ENCODE measurements at places on chromosomes 4 and X.

DNA sequence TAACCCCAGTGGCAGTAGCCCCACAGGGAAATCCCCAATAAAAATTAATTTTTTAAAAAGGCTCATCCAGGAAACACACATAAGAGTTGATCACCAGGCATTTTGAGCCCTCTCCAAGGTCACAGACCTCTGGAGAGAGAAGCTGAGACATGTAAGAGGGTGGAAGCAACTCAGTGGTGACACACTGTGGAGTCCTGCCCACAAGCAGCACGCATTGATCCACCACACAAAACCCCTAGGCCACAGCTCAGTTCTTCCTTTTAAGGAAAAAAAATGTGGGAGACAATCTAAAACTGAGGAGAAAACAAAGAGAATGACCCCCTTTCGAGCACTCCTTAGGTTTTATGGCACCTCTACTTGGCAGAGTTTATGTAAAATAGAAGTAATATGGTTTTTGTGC lies 71.7 kb upstream of the S100G start:
- DNase-seq, result no peak

DNA sequence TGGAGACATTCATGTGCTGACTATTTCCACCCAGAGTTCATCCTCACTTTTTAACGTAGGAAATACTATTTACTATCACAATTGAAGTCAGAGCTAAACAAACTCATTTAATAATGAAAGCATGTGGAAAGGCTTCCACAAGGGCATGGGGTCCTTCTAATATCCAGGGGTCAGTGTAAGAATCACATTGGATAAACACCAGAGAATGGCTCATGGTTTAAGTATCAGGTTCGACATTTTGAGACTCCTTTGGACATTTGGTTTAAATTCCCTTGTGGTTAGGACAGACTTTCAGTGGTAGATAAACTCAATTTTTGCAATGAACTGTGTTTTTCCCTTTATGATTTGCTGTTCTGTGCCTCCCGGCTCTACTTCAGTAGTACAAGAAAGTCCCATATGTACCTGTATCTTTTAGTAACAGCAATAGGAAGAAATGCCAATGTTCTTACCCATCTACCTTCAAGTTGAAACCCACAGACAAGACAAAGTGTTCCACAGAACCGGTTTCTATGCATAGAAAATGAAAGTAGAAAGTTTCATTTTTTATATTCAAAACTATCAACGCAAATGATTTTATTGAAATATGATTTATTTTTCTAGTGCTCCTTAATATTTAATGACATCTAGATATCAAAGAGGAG lies 589.0 kb upstream of the FAM241A start:
- DNase-seq, result no peak

GRCh38 chrX:10098270-10098713 lies 58.5 kb upstream of the CLCN4 start:
- DNase-seq, result no peak

GRCh38 chrX:117752745-117753144 lies 363.9 kb downstream of the KLHL13 start:
- no peak for DNase-seq

- DNase-seq, result no peak
Measured at GRCh38 chr4:145107126-145107525, 9.0 kb downstream of the ABCE1 start.

DNA sequence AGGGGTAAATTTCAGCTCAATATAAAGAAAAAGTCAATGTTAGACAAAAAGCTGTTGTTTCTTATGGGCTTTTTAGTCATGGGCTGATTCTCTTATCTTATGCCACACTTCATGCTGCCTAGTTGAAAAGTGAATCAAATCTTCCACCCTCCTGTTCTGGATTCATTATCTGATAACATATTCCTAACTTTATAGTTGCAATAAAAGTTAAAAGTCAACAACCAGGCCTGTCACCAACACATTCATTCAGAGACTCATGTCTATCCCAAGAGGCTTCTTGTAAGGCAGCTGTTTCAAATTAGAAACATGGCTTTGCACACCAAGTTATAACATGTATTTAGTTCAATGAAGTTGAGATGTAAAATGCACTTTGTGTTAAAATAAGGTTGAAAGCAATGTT lies 243.8 kb downstream of the ADAMTS3 start:
- DNase-seq, result no peak

GRCh38 chr4:130043732-130044160 lies 947.8 kb downstream of the C4orf33 start:
- no peak for DNase-seq

DNA sequence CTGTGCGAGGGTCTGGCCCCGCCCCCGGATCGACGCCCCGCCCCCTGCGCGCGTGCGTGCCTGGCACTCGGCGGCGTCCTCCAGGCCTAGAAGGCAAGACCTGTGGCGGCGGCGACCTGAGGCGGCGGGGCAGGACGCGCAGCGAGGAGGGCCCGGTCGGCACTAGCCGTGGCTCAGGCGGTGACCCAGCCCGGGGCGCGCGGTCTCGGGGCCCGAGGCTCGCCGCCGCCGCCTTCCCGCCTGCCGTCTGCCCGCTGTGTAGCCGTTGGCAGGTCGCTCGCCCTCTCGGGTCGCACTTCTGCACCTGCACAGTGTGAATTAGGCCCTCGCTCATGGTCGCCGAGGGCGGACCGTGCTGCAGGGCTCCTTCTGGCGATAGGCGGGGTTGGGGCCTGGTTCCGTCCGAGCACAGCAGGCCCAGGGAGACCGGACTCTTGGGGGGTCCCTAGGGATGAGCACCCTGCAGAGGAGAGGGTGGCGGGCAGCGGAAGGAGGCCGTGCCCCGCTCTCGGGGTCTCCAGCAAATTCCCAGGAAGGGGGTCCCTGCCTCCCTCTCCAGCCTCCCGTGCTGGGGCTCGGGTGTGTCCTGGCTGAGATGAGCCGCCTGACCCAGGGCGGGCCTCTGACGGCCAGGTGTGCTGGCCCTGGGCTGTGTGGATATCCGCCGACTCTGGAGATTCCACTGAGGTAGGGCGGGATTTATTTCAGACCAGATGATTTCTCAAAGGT lies 557 bp upstream of the FAM53A start:
- no peak for DNase-seq

- DNase-seq, result no peak
Measured at GRCh38 chrX:54640736-54641135, 110.7 kb downstream of the GNL3L start.

GRCh38 chrX:9890681-9891091 lies 76.5 kb upstream of the CLDN34 start:
- no peak for DNase-seq

Measured in stimulated activated CD4-positive, alpha-beta T cell treated with anti-CD3 and anti-CD28 coated beads, Interleukin-2, amount 100 ng/mL, for 48 hours (primary cell).